Bladder microvascular endothelial cell (primary cell): ENCODE measurements at places on chromosomes 6 and 20. TPM values are rescaled to one million over a fixed set of nuclear protein-coding genes. Genes with fewer than 3 reads are reported as not detected.

The ZC3H12D gene
- total RNA-seq = 0.16 TPM in 1 of 2 replicates, not detected in the other

The EPPIN gene
- total RNA-seq = not detected in 2 replicates

The ELMO2 gene
- 18.1 and 44.7 TPM in 2 replicates for total RNA-seq

The ZCCHC3 gene
- total RNA-seq = 13.4 and 14.6 TPM in 2 replicates

The KHDC1L gene
- not detected in 2 replicates for total RNA-seq

The TTK gene
- total RNA-seq = 12.1 and 18.1 TPM in 2 replicates

The KIFC1 gene
- 14.0 and 25.6 TPM in 2 replicates for total RNA-seq

The CRYBG1 gene
- 35.0 and 38.2 TPM in 2 replicates for total RNA-seq
